ENCODE measurements at places on chromosomes 2 and 18. TPM values are rescaled to one million over a fixed set of nuclear protein-coding genes. Genes with fewer than 3 reads are reported as not detected.

Gene AMER3
- total RNA-seq, result not detected

Gene GPR155
- total RNA-seq, result 4.4 TPM

DNA sequence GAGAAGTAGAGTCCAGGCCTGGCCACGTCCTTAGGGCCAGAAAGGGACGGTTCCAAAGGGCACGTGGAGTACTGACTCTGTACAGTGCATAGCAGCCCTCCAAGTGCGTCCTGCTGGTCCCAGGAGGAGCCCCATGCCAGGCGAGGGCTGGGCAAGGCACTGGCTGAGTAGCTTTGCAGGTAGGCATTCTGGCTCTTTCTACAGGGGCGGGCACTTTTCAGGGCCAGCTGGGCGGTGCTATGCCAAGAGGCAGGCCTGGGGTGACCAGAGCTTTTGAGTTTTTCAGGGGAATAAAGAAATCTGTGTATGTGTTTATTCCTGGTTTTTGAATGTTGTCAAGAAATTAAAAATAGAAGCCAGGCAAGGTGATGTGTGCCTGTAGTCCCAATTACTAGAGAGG is 15.4 kb upstream of the GLI2 start:
- no peak overlapping the region for H3K27ac ChIP-seq
- no peak overlapping the region for H3K4me3 ChIP-seq
- no peaks in the 10 kb centered on the region for H3K4me1 ChIP-seq
- H3K36me3 ChIP-seq, result no peaks in the 10 kb centered on the region
- DNase-seq, result no peak

DNA sequence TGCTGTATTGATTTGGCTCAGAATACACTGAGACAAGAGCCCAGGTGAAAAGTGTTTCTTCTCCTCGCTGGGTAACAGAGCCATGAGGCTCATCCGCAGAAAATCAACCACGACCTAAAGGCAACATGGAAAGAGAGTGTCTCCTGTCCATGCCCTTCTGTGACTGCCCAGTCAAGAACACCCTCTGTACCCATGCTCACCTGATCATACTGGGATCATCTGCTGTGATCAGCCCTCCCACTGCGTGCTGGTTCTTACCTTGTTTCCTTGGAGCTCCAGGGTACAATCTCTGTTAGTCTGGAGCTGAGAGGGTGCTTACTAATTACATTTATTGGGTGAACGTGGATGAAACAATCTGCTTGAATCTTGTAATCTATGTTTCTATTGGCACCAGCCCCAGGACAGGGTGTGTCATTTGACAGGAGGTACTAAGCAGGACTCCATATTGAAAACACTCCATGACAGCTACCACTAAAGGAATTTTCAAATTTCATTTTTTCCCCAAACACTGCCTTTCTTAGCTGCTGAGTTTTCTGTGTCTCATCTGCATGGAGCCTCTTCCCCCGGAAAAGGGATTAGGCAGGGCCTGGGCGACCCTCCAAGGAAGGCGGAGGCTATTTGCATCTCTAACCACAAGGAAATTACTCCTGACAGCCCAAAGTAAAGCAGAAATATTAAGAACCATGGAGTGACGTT is 39.7 kb upstream of the GRP start:
- H3K27ac ChIP-seq, result no peak overlapping the region
- H3K27me3 ChIP-seq, result no peaks in the 10 kb centered on the region
- no peak for DNase-seq
- H3K36me3 ChIP-seq, result no peaks in the 10 kb centered on the region

- H3K4me3 ChIP-seq, result no peak overlapping the region
- no peak overlapping the region for H3K27ac ChIP-seq
- H3K27me3 ChIP-seq, result no peaks in the 10 kb centered on the region
- H3K36me3 ChIP-seq, result no peaks in the 10 kb centered on the region
- no peak for DNase-seq
Observed at GRCh38 chr2:147255812-147256211, 589.0 kb upstream of the ACVR2A start.

- H3K27me3 ChIP-seq, result no peaks in the 10 kb centered on the region
- H3K36me3 ChIP-seq, result no peaks in the 10 kb centered on the region
- H3K4me3 ChIP-seq, result no peak overlapping the region
- H3K4me1 ChIP-seq, result peaks cover 44% of the 10 kb centered on the region
Observed at GRCh38 chr2:217948897-217949296, 53.9 kb downstream of the TNS1 start.

DNA sequence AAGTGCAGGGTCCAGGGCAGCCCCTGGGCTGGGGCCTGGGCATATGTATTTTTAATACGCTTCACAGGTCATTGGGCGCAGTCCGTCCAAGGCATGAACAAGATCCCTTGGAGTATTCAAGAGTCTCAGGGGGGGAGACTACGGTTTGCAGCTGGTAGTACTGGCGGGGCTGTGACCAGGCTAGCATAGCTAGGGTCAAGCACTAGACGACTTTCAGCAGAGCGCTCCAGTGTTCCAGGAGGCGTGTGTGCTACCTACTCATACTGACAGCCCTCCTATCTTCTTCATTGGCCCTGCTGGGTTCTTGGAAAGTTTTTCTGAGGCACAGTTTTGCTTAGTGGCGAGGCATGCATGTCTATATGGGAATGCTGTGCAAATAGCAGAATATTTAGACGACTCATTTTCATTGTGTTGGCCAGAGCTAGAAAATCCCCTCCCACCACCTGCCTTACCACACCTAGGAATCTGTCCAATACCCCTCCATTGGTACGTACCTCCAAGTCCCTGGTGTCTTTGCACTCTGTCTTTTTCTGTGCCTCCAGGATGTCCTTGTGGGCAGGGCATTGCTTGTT is 68.2 kb downstream of the GLI2 start:
- H3K4me1 ChIP-seq, result peaks cover 5% of the 10 kb centered on the region
- H3K27ac ChIP-seq, result no peak overlapping the region
- H3K36me3 ChIP-seq, result no peaks in the 10 kb centered on the region
- no peak overlapping the region for H3K4me3 ChIP-seq
- no peak for DNase-seq
- H3K27me3 ChIP-seq, result no peaks in the 10 kb centered on the region

DNA sequence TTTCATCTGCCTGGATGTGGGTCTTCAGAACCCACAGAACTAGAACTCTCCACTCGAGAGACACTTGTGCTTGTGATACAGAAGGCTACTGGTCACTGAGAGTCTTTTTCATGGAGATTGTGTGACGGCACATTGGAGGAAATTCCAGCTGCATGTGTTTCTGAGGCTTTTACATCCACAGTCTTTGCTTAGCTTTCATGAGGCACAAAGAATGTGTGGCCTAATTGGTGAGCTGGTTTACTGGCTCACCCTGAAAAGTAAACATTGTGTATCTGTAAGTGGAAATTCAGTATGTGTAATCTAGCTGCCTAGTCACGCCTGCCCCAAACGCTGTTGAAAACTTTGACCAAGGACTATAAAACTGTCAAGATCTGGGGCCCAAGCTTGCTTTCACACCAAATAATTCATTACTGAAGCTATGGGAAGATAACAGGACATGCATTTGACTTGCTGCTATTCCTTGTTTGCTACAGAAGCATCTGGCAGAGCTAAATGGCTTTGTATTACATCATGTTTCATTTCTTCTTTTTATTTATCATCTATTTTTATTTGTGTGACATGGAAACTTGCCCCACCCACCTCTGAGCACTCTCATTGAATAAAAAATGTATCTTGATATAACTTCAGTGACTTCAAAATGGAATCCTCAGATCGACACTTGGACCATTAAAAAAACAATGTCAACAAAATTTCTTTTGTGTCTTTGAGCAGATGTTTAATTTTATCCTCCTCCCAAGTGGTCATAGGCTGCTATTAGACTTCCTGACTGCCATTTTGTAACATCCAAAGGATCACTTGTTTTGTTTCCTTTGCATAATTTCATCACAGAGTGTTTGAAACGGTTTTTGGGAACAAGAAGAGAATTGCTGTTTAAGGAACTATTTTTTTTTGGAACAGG is 80.2 kb downstream of the EFEMP1 start:
- H3K4me1 ChIP-seq, result peaks cover 35% of the 10 kb centered on the region
- no peaks in the 10 kb centered on the region for H3K27me3 ChIP-seq
- DNase-seq, result peak; percentile 43
- no peak overlapping the region for H3K4me3 ChIP-seq

All from transverse colon (tissue), 4 donors.